ENCODE measurements at places on chromosomes 7 and 10. TPM values are rescaled to one million over a fixed set of nuclear protein-coding genes. Genes with fewer than 3 reads are reported as not detected.

Gene SNCG
- total RNA-seq: 7.2 TPM

- no peak overlapping the region for H3K27ac ChIP-seq
- no peaks in the 10 kb centered on the region for H3K4me1 ChIP-seq
- peaks cover 81% of the 10 kb centered on the region for H3K27me3 ChIP-seq
- H3K4me3 ChIP-seq: no peak overlapping the region
These were observed 15.0 kb downstream of the CDHR3 start for GRCh38 chr7:105978035-105978434.

Gene HSPA12A
- 3.2 TPM for total RNA-seq

Gene TAS2R5
- 3.6 TPM for total RNA-seq

GRCh38 chr10:10855151-10855581, 162.5 kb upstream of the CELF2 start:
- no peak for DNase-seq
- H3K4me3 ChIP-seq: no peak overlapping the region
- H3K4me1 ChIP-seq: no peaks in the 10 kb centered on the region
- no peak overlapping the region for H3K27ac ChIP-seq
- no peaks in the 10 kb centered on the region for H3K27me3 ChIP-seq
- H3K36me3 ChIP-seq: no peaks in the 10 kb centered on the region

DNA sequence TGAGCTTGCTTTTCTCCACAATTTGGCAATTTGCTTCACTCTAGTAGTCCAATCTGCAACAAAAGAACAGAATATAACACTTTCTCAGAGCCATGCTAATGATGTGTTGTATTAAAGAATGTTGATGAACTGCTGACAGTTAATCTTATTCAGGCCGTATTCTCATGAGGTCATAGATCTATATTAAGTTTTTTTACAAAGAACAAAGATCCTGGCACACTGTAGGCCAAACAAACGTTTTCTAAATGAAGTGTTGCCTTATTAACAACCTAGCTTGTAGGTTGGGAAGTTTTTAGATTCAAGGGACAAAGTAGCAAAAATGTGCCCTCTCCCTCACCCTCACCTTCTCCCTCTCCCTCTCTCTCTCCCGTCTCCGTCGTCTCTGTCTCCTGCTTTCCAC, 6.8 kb downstream of the HILPDA start:
- H3K36me3 ChIP-seq: peaks cover 11% of the 10 kb centered on the region
- H3K4me3 ChIP-seq: no peak overlapping the region
- no peak overlapping the region for H3K27ac ChIP-seq
- H3K4me1 ChIP-seq: peaks cover 25% of the 10 kb centered on the region

GRCh38 chr7:28140979-28141378, 39.6 kb downstream of the JAZF1 start:
- no peak overlapping the region for H3K4me3 ChIP-seq
- H3K36me3 ChIP-seq: no peaks in the 10 kb centered on the region
- DNase-seq: no peak
- no peak overlapping the region for H3K27ac ChIP-seq
- H3K4me1 ChIP-seq: peaks cover 21% of the 10 kb centered on the region

- no peak overlapping the region for H3K27ac ChIP-seq
- no peaks in the 10 kb centered on the region for H3K27me3 ChIP-seq
- no peaks in the 10 kb centered on the region for H3K4me1 ChIP-seq
- no peaks in the 10 kb centered on the region for H3K36me3 ChIP-seq
- H3K4me3 ChIP-seq: no peak overlapping the region
- no peak for DNase-seq
These were observed 48.9 kb downstream of the TMEM178B start for GRCh38 chr7:141122736-141123135.
